NCI-H1694 treated with DMSO at 0.1 percent for 48 hours (cell line): ENCODE measurements at places on chromosomes 7 and 10.
A peak's percentile ranks its signal among the peaks of the same experiment; 100 is the strongest.

DNA sequence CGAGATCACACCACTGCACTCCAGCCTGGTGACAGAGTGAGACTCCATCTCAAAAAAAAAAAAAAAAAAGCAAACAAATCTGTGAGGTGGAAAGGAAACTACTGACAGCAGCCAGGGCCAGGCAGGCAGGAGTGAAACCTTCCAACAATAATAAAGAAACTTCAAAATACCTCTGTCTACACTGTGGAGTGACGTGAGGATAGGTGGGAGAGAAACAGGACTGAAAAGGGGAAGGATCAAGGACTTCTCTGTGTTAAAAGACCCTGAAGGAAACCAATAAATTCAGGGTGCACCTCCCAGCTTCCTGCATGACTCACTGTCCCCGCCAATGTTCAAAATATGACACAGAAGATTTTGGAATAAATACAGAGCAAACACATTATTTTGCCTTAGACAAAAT, 82.9 kb downstream of the KIAA1549 start:
- DNase-seq: no peak

- no peak for DNase-seq
Measured at GRCh38 chr7:44333911-44334733, 8.7 kb upstream of the CAMK2B start.

DNA sequence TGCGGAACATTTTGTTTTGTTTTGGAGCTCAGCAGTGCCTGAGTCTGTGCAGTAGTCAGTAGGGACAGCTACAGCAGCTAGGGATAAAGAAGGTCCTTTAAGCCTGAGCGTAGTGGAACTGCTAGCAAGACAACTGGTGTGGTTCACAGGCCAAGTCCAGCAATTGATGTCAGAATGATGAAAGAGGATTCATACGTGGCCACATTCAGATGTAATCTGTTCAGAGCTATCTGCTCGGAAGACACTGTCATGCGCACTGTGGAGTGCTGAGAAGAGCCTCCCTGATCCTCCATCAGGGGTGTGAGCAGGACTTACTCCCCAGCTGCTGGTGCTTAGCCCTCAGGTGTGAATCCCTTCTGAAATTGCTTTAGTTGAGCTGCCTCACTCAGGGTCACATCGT, 79.6 kb upstream of the ANKRD1 start:
- DNase-seq: no peak

DNA sequence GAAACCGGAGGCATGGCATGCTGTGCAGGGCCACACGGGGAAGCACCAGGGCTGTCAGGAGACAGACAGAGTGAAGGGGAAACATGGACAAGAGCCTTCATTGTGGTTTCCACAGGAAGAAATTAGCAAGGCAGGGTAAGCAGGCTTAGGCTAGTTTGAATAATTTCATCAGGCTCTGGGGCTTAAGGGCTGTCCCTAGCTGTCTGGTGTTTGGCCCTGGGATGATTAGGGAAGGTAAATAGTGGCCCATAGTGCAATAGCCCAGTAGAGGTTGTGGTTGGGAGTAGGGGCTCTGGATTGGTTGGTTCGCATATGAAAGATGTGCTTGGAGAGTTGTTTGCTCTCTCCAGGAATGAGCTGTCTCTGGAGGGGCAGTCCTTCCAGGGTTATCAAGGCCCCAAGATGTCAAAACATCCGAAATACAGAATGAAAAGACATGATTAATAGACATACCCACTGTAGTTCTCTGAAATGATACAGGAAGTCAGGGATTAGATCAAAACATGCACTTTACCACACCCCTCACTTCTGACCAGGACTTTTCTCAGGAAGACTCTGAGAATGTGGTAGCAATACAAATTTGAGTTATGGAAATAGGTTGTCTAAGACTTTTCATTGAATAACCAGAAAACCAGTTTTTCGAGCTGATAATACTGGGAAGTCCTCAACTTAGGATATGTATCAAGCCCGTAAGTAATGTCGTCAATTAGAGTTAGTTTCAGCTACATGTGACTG, 224.9 kb upstream of the NFE2L3 start:
- no peak for DNase-seq

DNA sequence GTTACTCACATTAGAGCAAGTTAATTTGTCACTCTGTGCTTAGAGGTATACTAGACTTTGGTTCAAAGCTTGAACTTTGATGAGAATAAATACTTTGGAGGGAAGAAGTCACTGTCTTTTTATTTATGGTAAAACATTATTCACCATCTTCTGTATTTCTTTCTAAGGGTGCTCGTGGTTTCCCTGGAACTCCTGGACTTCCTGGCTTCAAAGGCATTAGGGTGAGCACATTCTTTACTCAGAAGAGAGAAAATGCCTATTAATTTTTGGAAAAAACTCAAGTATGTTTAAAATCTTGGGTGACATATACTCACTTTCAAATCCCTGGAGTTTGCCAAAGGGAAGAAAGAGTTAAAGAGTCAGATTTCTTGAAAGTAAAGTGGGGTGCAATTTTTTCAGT, 10.8 kb downstream of the COL1A2 start:
- no peak for DNase-seq

GRCh38 chr10:129194181-129194870, 272.7 kb upstream of the MGMT start:
- DNase-seq: no peak

DNA sequence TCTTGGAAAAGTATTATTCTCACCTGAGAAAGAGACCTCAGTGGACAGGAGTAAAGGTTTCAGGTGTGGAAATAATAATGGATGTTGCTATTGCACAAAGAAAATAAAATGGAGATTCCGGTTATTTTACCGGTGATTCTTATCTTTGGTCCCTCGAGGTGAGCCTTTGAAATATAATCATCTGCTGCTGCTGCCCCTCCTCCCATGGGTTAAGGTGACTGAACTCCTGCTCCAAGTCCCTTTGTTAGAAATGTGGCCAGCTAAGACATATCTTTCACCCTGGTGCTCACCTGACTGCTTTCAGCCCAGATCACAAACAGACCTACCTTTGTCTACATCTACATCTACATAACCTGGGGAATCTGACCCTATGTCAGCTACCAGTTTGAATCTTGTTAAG, 5.7 kb downstream of the CUBN start:
- DNase-seq: no peak

DNA sequence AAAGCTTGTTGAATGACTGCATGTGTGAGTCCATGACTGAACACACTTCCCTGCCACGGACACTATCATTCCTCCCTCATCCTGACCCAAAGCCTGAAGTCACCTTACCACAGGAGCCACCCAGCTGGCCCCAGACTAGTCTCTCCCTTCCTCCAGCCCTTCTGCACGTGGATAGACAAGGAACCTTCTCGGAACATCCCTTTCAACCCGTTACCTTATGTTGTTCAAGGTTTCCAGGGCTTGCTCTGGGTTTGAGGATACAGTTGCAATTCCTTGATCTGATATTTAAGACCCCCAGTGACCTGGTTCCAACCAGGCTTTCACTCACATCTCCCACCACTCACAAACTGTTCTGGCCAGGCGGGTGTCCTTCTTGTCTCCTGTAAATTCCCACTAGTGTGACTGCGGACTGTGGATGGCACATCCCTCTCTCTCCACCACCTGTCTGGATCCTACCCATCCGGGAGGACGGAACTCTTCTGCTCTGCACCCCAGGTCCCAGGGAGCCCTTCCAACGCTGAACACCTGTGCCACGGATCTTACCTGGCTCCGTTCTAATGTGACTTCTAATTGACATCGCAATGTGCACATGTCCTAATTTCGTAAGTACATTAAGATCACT, 62.5 kb downstream of the HIPK2 start:
- DNase-seq: no peak

- DNase-seq: no peak
Measured at GRCh38 chr10:21572578-21572977, 38.5 kb downstream of the MLLT10 start.

DNA sequence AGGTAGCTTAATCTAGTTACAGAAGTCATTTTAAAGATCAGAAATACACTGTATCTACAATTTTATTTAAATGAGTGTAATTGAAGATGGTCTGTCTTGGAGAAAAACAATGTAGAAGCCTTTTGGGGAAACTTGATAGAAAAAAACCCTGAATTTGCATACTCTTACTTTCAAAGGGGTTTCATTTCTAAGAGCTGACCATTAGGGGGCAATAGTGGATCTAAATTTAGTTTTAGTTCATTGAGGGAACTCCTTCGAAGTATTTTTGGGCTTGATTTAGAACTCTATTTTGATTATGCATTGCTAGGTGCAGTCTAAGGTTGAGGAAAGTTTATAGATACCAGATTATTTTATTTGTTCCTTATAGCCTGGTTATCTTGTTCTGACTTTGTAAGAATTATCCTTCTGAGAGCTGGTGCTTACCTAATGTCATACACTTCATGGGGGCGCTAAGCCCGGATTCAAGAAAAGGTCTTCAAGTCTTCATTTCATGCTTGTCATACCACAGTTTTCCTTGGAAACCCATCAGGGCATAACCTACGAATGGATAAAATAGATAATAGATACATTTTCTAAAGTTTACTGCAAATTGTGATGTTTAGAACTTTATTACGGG, 69.1 kb upstream of the MXI1 start:
- DNase-seq: peak; percentile 57

DNA sequence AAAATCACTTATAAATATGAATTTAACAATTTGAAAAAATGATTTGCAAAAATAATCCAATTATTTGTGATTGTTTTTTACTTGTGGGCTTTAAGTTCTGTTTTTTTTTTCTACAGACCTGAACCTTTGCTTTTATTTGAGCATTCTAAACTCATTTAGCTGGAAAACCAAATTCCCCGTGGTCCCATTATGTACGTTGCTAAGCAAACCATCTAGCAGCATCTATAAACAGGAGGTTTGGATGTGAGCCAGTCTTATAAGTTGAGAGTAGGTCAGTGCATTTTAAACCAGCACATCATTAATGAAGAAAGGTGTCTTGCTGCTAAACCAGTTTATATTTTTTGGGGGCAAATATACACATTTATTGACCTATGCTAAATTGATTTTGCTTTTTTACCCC, 77.3 kb downstream of the LRRN3 start:
- peak; percentile 79 for DNase-seq

DNA sequence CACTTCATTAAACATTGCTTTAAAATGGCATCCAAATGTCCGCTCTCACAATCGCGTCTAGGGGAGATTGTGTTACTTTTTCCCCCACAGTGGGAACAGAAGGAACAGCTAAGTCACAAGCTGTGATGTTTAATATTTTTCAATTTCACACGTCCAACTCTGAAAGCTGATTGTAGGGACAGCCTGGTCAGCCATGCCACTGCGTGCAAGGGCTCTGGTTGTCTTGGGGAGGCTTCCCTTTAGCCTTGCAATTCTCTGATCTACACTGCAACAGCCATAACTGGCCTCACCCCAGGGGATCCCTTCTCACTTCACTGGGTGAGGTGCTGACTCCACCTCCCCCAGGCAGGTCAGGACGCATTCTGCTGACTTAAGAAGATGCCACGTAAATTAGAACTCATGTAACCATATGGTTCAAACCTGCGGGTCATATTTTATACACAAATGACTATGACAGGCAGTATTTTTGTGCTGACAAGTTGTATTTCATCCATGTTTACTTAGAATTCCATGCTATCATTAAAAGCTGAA, 425.2 kb upstream of the NFE2L3 start:
- DNase-seq: peak; percentile 84

- DNase-seq: no peak
Measured at GRCh38 chr7:266851-267840, 22.8 kb upstream of the FOXL3 start.

- DNase-seq: no peak
Measured at GRCh38 chr10:84348860-84349259, 20.5 kb downstream of the CCSER2 start.

- peak; percentile 94 for DNase-seq
Measured at GRCh38 chr7:5425507-5426225, 2.0 kb upstream of the TNRC18 start.

GRCh38 chr10:90171014-90171722, 469.8 kb downstream of the KIF20B start:
- no peak for DNase-seq

DNA sequence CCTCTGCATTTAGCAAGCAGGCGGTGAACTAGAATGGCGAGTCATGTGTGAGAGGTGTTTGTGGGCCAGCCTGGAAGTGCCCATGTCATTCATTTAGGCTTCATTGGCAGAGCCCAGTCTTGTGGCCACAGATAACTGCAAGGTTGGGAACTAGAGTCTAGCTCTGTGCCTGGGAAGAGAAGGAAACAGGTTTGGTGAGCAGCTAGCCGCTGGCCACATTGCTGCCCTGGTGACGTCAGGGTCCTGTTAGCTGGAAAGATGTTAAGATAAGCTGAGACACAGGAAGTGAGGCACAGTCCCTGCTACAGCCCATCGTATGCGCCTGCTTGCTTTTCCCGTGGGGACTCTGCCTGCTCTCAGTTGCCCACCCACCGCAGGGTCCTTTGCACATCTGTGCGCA, 185.5 kb downstream of the CAMK1D start:
- DNase-seq: no peak

GRCh38 chr10:15122477-15123030, 25.4 kb downstream of the RPP38 start:
- no peak for DNase-seq

- no peak for DNase-seq
Measured at GRCh38 chr10:85764108-85764507, 602.5 kb downstream of the GRID1 start.
